Thoracic aorta endothelial cell (primary cell): ENCODE measurements at places on chromosomes 11 and 22. TPM values are rescaled to one million over a fixed set of nuclear protein-coding genes. Genes with fewer than 3 reads are reported as not detected.

Gene DEFB131B
- total RNA-seq, result not detected in 2 replicates

Gene PLAAT5
- total RNA-seq, result not detected in 2 replicates

Gene CRYBB2
- total RNA-seq, result 0.27 TPM in 1 of 2 replicates, not detected in the other

Gene MMP13
- total RNA-seq, result not detected in 2 replicates

Gene OOSP4B
- not detected in 2 replicates for total RNA-seq
